ENCODE measurements at places on chromosomes 4 and X.
A peak's percentile ranks its signal among the peaks of the same experiment; 100 is the strongest.

GRCh38 chr4:5866841-5867813 lies 25.8 kb downstream of the CRMP1 start:
- DNase-seq, result no peak

DNA sequence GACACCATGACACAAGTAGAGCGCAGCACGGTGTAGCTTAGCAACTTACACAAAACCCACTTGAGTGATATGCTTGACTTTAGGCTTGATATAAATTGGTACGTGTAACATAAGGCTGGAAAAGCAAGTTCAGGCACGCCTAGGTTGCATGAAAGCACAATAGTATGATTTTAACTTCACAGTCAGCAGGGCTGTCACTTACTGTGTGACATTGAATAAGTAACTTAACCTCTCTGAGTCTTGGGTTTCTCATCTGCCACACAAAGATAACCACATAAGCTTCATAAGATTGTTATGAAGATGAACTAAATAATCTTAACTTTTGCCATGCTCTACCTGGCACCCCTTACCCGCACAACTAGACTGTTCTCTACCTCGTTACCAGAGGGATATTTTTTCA lies 9.5 kb downstream of the SRD5A3 start:
- no peak for DNase-seq

DNA sequence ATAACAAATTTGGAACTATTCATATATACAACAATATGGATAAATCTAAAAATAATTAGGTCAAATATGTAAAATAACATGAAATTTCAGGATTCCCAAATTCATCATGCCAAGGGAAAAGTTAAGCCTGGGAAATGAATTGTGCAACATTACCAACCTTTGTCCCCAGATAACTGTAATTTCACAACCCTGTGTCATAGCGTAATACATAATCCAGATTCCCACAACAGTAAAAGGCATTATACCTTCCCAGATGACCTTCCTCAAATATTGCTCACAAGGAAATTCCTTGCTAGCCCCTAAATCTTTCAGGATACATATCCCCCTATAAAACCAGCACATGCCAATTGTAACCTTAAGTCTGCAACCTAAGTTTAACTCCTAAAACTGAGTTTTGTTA lies 32.9 kb upstream of the RAB40A start:
- no peak for DNase-seq

DNA sequence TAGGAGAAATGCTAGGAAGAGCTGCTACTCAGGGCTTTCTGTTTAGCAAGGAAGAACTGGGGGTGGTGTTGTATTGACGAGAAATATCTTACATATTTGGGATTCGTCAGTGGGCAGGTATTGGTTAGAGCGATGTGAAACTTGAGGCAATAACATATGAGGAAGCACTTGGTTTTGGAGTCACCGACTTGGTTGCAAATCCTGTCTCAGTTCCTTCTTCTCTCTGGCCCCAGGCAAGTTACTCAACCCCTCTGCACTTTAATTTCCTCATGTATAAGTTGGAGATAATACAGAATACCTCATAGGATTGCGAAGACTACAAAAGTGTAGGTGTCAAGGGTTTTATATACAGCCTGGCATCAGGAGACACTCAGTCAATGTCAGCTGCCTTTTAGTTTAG lies 34.1 kb downstream of the GPAT3 start:
- DNase-seq, result no peak

- DNase-seq, result no peak
Observed at GRCh38 chrX:30504309-30504708, 73.3 kb downstream of the TASL start.

DNA sequence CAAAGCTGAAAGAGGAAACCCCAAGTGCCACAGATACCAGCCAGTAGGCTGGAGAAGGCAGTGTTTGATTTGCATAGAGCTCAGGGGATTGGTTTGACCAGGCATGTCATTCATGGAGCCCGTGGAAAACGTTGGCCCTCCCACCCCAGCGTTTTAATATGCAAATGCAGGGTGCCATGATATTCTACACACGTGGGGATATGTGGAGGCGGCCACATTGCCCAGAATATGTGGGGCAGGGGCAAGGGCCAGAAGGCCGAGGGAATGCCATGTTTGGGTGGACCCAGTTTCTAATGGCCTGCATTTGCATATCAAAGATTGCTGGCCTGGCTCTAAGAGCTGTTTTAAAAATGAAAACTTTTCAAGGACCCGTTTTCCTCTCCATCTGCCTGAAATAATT lies 71.1 kb downstream of the MAP9 start:
- DNase-seq, result no peak

- no peak for DNase-seq
Observed at GRCh38 chr4:39759569-39759968, 61.6 kb downstream of the UBE2K start.

GRCh38 chr4:15963576-15963975 lies 601 bp upstream of the FGFBP2 start:
- DNase-seq, result peak; percentile 30

- DNase-seq, result no peak
Observed at GRCh38 chrX:102604327-102604726, 5.0 kb downstream of the ARMCX5 start.

GRCh38 chrX:118761939-118762707 lies 34.7 kb downstream of the IL13RA1 start:
- DNase-seq, result no peak

DNA sequence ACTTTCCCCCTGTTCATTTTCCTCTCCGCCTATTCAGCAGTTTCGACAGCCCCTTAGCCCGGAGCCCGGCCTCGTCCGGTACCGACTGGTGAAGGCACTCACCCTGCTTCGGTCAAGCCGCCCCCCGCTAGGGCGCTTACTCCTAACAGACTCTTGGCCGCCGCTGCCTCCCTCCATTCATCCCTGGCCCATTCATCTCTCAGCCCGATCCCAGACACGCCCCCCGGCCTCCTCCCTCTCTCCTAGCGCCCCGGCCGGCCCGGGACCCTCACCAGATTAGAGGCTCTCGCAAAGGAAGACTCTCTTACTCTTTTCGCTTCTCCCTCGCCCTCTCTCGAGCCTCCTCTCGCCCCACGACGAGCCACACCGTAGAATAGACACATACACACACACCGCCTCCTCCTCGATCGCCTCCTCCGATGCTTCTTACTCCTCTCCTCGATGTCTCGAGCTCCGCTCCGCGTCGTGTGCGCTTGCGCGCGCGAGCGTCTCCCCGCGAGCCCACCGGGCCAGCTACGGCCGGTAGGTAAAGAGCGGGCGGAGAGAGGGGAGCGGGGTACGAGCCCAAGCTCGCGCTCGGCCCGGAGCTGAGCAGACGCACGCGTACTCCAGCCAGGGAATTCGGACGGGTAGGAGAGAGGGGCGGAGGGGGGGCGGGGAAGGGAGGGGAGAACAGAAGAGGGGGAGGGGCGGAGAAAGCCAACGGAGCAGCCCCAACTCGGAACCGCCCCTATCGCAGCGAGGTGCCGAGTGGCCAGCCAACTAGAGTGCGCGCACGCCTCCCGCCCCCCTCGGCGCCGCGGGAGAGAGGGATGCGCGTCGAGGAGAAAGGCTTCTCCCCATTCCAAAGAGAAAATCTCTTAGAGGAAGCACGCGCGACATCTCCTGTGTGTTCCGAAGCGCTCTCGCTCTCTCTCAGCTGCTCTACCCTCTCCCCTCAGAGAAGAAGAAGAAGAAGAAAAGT lies at the start of gene WNK3:
Gene WNK3, minus strand, starts transcription at position 633 of the 964 bp plus-strand sequence.
- peak; percentile 37 for DNase-seq

DNA sequence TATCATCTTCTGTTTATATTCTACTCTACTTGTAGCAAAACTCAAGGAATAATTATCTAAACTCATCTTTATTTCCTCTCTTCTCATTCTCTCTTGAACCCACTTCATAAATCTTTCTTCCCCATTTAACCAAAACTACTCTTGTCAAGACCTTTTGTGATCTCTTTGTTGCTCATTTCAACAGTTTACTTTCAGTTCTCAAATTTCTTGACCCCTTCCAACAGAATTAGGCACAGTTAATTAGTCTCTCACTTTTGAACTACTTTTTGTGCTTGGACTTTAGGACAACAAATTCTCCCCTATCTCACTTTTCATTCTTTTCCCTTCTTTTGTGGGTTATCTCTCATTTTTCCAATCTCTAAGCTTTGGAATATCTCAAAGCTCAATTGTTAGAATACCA lies 27.4 kb upstream of the CAMK2D start:
- no peak for DNase-seq

DNA sequence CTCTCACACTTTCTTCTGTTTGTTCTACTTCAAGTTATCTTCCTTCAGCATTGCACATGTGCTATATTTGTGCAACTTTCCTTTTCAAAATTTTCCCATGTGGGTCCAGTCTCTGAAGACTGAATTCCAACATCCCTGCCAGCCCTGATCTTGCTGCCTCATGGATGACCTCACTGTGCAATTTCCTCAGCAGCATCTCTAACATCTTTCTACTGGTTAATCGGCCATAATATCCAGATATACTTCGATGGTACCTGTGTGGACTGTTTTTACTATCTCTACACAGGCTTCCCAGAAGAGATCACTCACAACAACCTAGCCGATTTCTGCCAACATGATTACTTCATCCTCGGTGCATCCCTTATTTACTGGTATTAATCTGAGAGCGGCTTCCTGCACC lies 41.5 kb downstream of the GPM6A start:
- no peak for DNase-seq

- no peak for DNase-seq
Observed at GRCh38 chr4:166324321-166324720, 451.3 kb downstream of the TLL1 start.

GRCh38 chr4:19636451-19636850 lies 615.3 kb upstream of the SLIT2 start:
- no peak for DNase-seq

- peak; percentile 19 for DNase-seq
Observed at GRCh38 chrX:103464072-103464773, 55.1 kb downstream of the RAB40A start.

DNA sequence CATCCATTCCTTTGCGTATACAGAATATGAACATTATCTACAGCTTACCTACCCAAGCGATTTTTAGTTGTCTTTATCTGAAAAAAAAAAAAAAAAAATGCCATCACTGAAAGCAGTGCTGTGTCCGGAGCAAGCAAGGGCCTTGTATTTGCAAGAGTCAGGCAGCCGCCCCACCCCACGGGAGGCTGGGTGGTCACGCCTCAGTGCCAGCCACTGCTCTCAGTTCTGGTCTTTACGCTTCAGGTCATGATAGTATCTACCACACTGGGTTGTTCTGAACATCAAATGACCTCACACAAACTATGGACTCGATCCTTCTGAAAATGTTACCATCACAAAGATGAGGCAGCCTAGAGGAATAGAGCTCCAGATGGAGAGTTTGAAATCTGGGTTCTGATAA lies 62.7 kb upstream of the HELT start:
- DNase-seq, result no peak

DNA sequence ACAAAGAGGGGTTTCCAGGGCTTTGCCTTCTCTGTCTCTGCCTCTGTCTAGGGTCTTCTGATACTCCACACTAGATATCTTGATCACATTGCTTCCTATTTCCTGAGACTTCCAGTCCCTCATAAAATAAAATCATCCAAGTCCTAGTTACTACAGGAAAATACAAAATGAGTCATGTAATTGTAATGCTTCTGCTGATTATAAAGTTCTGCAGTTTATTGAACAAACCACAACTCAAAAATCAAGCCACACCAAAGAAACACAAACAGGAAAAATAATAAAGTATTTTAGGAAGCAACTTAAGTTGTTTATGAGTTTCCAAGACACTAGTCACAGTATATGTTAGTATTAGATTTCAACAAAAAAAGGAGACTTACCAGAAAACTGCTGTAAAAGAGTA lies 695.1 kb upstream of the GALNTL6 start:
- no peak for DNase-seq

DNA sequence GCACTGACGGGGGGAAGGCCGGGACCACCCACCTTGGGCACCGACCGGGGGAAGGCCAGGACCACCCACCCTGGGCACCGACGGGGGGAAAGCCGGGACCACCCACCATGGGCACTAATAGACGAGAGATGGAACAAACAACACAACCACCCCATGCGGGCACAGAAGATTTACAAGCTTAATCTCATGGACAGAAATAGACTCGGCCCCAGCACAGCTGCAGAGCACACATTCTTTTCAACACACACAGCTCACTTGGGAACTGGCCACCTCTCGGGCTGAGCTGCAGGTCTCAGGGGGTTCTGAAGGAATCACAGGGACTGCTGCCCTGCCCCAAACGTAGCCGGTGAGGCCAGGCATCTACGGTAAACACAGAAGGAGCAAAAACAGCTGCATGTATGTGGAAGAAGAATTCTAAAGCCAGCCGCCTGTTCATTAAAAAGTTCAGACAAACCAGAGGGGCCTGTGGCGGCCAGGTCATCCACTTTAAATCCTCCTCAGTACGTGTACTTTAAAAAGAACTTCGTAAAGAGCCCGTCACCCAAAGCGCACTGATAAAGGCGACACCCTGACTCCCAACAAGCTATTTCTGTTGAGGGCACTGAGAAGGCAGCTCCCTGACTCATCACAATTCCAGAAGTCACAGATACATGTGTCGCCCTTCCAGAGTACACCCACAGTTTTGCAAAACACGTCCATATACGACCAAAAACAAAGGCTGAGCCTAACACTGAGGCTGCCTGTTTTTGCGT lies 17.7 kb downstream of the PPP2R3B start:
- DNase-seq, result no peak

DNA sequence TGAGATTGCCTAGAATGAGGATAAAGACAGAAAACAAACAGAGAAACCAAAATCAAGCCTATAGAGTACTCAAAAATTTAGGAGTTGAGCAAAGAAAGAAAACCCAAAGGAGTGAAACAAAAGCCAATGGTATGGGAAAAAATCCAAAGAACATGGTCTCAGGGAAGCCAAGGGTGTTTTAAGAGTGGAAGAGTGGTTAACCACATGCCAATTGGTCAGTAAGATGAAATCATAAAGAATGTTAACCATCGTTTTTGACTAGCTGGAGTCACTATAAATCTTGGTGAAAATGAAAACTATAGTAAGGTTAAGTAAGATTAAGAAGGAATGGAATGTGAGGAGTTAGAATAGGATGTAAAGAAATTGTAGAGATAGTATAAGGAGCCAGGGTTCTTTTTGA lies 64.7 kb upstream of the RPL34 start:
- DNase-seq, result no peak

DNA sequence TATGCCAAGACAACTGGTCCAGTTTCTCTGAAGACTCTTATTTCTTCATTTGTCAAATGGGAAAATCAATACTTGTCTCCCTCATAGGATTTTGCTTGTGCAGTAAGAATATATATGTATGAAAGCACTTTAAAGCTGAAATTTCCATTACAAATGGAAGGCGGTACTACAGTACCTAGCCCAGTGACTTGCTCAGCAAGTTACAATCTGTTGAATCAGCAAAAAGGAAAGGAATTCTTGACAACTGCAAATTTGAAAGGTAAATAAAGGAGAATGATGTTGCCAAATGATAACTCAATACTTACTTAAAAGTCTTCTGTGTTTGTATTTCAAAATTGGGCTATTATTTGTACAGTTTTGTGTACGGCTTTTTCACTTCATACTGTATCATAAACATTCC lies 71.1 kb downstream of the PKD2 start:
- no peak for DNase-seq

- no peak for DNase-seq
Observed at GRCh38 chrX:45740291-45740690, 539.6 kb upstream of the DIPK2B start.

DNA sequence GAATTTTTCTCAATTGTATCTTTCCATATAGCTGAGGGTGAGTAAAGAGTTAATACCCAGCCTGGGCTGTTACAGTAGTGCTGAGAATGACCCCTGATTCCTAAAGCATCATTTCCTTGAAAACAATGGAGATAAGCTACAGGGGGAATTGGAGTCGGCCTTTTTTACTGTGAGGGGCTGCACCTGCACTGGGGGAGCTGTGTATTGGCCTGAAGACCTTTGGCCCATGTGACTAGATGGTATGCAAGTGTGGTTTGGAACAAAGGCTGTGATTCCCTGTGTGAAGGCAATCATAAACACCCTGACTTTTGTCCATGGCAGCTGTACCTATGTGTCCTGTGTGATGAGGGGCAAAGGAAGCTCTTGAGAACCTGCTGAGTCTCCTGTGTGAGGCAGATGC lies 124.0 kb upstream of the HPGD start:
- DNase-seq, result no peak

Measured in activated naive CD4-positive, alpha-beta T cell treated with Interleukin-2 at 50 U/mL for 16 hours (primary cell).